ENCODE measurements at places on chromosomes 6 and 20.

- DNase-seq = peak; percentile 30
Observed at GRCh38 chr20:63215101-63216040, 560 bp downstream of the YTHDF1 start.

DNA sequence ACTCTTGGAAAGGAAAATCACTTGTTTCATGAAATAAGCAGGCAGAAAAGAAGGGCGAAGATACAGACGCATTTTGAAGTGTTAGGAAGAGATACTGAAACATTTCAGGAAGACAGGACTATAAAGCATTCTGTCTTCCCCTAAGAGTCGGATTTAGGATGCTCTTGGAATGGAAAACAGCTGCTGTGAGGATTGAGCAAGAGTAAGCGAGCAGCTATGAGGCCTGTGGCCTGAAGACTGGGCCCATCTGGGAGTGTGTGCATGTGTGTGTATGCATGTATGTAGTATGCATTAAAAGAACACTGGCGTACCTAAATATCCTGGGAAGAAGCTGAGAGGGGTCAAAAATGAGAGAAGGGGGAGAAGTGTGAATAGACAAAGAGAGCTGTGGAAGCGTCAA, 83.6 kb downstream of the SIM1 start:
- peak; percentile 74 for DNase-seq

- no peak for DNase-seq
Observed at GRCh38 chr6:113202852-113203714, 654.1 kb upstream of the MARCKS start.

DNA sequence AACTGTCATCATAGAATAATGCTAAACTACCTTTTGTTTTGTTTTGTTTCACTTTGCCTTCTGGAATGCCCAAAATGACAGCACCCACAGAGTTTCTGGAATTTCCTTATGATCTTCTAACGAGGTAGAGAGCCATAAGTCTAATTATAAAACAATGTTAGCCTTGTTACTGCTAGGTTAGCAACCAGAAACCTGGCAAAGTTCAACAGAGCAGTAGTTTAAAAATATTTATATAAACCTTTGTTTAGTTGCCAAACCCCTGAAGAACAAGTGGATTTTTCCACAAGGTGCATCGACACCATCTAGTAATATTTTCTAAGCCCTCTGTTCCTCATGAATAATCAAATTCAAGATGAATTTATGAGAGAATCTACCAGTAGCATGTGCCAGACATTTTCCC, 27.6 kb upstream of the IPCEF1 start:
- no peak for DNase-seq

GRCh38 chr6:31068669-31069340, 43.6 kb downstream of the C6orf15 start:
- DNase-seq = peak; percentile 79

DNA sequence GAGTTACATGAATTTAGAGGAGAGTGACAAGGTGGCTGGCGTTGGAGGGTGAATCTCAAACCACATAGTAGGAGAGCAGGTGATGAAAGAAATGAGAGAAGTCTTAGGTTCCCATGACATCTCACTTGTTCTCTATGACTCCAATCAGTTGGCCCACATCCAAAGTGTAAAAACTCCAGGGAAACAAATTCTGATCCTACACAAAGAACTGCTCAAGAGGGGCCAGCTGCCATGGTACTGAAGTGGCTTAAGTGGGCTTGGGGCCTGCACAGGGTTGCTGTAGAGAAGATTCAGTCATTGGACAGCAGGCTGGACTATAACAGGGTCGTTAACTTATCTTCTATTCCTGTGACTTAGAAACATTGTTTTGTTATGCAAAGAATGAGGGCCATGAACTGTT, 7.6 kb upstream of the ADGRF4 start:
- DNase-seq = no peak

- peak; percentile 16 for DNase-seq
Observed at GRCh38 chr20:21503345-21503744, 10.5 kb downstream of the NKX2-2 start.

DNA sequence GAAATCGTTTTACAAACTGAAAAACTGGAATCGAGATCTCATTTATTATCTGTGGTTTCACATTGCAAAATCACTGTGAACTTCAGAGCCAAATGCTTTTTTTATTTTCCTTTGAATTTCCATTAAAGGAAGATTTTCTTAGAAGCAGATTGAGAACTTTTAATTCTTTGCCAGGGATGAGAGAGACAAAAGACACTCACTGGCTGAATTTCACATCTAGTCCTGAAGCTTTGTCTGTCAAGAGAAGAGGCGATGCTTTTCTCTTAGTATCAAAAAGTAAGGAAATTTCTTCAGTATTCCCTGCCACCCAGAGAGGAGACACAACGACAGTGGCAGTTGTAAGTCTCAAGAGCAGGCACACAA, 141.8 kb downstream of the TMEM200A start:
- DNase-seq = no peak

DNA sequence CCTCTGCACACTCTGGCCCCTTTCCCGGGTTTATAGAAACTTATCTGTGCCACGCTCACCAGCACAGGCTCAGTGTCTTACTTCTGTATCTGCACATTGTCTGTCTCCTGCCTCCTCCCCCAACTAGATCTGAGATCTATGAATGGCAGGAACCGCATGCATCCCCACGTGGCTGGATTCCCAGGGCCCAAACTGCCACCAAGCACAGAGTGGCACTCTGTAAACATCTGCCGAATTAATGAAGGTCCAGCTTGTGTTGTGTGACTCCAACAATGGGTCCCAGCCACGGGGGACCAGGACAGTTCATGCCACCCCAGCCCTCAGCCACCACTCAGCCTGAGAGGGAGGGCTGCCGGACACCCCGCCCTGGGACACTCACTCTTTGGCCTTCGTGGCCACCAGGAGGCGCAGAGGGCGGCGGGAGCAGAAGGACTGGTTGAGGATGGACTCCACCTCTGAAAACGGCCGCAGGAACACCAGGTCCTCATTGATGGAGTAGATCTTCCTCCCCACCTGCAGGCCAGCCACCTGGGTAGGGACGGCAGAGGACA, 171.1 kb downstream of the PREX1 start:
- DNase-seq = no peak

DNA sequence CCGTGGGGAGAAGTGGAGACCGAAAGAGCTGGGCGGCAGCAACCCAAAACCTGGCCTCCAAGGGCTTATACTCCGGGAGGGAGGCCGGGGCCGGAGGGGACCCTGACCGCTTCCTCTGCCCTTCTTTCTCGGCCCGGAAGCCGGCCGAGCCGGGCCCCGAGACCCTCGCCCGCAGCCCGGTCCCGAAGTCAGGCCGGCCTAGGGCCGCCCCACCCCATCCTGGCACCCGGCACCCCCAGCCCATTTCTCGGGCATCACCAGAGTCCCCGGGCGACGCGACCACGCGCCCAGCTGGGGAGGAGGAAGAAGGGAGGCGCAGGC, 572 bp upstream of the ZDHHC14 start:
- no peak for DNase-seq

DNA sequence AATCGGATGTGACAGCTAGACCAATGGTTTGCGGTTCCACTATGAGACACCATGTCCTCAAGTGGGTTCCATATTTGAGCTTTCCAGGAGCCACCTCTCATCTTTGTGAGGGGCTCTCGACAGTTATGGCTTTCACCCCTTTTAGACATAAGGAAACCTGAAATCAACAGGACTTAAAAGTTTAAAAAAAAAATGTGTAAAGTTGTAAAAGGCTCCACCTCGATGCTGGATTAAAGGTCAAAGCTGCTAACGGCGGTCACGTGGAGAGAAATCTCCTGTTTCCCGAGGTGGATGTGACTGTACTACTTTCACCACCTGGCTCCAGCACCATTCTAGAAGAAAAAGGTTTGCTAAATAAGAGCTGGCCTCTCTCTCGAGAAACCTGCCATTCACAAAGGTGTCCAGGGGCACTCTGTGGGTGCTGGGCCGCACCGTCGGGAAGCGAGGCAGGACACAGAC, 542 bp downstream of the ATP5F1E start:
- no peak for DNase-seq

DNA sequence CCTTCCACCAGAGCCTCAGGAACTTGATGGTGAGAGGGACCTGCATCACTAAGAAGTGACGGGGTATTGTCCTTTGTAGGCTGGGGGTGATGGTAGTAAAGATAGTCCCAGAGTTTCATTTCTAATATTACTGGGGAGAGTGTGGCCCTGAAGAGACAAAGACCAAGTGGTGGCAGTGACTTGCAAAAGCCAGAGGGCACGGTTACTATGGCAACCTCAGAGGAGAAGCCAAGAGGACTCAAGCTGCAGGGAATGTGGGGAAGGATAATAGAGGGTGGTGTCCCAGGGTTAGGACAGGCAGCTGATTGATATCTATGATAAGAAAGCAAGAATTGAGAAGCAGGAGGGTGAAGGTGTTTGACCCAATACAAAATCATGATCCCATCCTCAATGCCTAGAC, 42.5 kb downstream of the HLA-G start:
- DNase-seq = no peak

DNA sequence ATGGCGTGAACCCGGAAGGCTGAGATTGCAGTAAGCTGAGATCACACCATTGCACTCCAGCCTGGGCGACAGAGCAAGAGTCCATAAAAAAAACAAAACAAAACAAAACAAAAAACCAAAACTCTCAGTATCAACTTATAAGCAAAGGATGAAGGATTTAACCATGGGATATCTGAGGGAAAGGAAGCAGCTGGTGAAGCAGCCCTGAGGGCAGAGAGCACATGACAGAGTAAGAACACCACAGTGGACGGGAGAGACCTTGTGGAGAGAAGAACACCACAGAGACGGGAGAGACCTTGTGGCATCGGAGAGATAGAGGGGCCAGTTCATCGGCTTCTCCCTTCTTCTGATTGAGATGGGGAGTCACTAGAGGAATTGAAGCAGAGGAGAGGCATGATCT, 697.2 kb downstream of the HDGFL1 start:
- no peak for DNase-seq

DNA sequence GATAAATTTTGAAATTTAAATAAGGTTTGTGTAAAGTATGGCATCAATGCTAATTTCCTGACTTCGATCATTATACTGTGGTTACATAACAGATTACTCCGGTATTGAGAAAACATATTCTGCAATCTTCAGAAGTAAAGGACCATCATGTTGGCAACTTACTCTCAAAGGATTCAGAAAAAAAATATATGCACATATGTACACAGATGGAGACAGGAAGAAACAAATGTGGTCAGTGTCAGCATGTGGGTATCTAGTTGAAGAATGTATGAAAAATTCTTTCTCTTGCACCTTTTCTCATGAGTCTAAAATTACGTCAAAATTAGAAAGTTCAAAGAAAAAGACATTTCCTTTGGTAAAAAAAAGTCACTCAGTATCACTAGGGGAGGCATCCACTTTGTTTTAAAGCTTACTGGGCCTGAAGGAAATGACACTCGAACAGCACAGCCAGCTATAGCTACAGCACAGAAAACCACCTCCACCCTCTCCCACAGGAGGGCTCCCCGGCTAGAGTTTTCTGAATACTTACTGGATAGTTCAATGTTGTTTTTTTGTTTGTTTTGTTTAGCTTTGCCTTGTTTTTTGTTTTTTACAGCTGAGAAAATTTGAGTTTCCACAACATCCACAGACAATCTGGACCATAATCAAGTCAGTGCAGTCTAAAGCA, 317.2 kb upstream of the AGPAT4 start:
- peak; percentile 24 for DNase-seq

- peak; percentile 36 for DNase-seq
Observed at GRCh38 chr6:148818939-148819575, 72.2 kb downstream of the UST start.

GRCh38 chr6:122878796-122879195, 89.7 kb downstream of the SMPDL3A start:
- no peak for DNase-seq

DNA sequence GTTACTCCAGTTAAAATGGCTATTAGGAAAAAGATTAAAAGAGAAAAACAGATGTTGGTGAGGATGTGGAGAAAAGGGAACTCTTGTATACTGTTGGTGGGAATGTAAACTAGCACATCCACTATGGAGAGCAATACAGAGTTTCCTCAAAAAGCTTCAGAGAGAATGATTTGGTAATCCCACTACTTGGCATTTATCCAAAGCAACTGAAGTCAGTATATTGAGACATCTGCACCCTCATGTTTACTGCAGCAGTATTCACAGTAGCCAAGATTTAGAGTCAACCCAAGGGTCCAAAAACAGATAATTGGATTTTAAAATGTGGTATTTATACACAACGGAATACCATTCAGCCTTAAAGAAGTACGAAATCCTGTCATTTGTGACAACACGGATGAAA, 469.5 kb downstream of the QKI start:
- DNase-seq = no peak

DNA sequence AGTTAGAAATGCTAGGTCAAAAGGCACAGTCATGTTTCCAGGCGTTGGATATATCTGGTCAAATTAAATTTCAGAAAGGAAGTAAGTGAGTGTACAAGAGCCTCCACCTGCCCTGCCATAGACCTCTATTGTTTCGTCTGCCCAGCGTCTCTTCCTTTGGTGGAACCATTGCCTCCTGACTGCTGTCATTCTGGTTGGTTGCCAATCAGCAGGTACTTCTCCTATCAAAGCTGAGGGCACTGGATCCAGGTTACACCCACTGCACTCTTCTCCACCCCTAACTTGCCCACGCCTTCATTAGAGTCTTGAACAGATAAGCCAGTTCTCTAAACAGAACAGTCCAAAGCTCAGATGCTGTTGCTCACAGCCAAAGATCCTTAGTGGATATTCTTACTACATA, 2.6 kb upstream of the WFDC5 start:
- no peak for DNase-seq

DNA sequence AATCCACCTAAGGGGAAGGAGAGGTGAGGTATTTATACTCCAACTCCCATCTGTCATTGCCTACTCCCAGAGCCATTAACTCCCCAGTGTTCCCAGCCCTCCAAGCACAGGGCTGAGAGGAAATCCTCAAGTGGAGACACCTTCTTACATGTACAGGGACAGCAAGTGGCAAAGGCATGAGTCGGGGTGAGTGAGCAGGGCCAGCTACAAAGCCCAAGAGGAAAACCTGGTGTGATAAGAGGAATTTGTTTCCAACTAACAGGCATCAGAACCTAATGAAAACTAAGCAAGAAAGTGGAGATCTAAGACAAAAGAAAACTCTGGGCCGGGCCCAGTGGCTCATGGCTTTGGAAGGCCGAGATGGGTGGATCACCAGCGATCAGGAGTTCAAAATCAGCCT, 70.0 kb upstream of the SRSF6 start:
- DNase-seq = no peak

DNA sequence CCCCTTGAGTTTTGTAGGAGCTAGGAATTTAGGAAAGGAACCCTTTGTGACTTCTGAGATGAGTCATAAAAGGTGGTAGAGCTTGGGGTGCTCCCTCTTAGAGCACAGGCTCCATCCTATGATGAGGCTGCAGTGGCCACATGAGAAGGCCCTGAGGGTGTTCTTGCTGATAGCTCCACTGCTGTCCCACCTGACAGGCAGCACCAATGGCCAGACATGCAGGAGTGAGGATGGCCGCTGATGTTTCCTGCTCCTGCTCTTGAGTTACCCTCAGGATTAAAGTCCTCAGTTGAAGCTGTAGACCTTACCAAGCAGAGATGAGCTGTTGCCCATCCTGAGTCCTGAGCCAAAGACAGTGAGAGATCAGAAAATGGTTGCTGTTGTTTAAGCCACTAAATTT, 512.1 kb downstream of the CDH26 start:
- DNase-seq = no peak

Measured in fibroblast of upper back skin (primary cell).